Kidney tubule cell (primary cell): ENCODE measurements at places on chromosomes 1 and 21.

- DNase-seq, result peak; percentile 94
Observed at GRCh38 chr1:20411196-20411980, 74.6 kb downstream of the CAMK2N1 start.

DNA sequence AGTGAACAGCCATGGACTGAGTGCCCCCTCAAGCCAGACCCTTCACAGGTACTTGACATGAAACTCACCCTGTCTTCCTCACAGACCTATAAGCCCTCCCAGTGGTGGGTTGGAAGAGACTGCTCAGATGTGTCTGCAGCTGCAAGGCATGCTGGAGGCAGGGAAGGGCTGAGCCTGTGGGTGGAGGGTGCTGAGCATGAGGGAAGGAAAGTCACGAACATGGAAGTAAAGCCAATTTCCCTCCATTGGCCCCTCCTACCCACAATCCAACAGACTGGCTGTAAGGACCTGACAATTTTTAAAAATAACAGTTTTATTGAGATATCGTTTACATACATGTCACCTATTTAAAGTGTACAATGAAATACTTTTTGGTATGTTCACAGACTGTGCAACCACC lies 44.1 kb downstream of the RCSD1 start:
- no peak for DNase-seq

- DNase-seq, result no peak
Observed at GRCh38 chr1:195105281-195105680, 1503.0 kb downstream of the KCNT2 start.

DNA sequence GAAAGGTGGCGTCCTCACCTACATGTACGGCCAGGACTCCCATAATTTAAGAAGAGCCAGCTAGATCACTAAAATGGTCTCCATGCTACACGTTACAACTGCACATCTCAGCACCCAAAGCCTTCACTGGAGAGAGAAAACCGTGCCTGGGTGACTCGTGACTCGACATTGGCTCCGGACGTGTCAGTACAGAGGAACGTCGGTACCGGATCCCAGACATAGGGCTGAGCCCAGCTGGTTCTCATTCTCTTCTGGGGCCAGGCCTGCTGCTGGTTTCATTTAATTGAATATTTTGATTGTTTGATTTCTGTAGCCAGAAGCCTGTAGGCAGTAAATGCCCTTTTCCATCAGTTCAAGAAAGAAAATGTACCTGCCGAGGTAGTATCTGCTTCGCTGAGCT lies 93.1 kb downstream of the HHIPL2 start:
- DNase-seq, result no peak

- DNase-seq, result peak; percentile 86
Observed at GRCh38 chr1:24119859-24120756, 8.2 kb upstream of the MYOM3 start.

DNA sequence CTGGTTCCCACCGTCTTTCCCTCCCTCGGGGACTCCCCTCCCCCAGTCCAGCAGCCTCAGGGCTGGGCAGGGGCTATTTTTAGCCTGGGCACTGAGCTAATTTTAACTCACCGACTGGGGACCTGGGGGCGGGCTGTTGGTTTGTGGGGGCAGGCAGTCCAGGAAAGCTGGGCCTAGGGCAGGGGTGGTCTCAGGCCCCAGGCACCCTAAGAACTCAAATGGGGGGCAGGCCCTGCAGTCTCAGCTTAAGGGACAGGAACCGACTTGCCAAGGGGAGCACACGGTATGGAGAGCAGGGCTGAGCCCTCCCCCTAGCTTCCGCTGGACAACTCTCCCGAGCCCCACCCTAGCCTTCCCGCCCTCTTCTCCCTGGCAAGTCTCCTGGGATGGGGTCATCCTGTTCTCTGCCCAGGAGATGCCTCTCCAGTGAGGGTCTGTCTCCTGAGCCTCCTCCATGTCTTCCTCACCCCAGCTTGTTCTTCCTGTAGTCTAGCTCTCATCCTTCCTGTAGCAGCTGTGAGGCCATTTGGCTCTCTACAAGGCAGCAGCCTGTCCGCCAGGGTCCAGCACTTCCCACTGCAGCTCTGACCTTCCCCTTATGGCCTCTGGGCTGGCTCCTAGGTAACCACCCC lies 10.1 kb downstream of the MEF2D start:
- no peak for DNase-seq
